Activated CD8-positive, alpha-beta memory T cell treated with anti-CD3 and anti-CD28 coated beads for 1 hour (primary cell): ENCODE measurements at places on chromosomes 6 and 20.

GRCh38 chr6:41674231-41675000 is 36.1 kb downstream of the MDFI start:
- DNase-seq, result no peak

DNA sequence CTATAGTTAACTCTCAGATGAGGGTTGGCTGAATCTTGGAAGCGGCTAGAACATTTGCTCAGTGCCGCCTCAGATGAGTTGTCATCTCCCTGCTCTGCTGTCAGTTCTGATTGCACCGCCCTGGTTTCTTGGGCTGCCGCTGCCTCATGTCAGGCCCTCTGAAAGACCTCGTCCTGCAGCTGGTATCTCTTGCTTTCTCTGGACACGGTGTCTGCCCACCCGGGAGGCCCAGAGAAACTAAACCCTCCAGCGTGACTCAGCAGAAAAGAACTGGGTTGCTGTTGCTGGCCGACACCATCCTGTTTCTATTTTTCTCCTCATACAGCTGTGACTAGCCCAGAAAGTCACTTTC is 355.4 kb downstream of the CD83 start:
- DNase-seq, result no peak

DNA sequence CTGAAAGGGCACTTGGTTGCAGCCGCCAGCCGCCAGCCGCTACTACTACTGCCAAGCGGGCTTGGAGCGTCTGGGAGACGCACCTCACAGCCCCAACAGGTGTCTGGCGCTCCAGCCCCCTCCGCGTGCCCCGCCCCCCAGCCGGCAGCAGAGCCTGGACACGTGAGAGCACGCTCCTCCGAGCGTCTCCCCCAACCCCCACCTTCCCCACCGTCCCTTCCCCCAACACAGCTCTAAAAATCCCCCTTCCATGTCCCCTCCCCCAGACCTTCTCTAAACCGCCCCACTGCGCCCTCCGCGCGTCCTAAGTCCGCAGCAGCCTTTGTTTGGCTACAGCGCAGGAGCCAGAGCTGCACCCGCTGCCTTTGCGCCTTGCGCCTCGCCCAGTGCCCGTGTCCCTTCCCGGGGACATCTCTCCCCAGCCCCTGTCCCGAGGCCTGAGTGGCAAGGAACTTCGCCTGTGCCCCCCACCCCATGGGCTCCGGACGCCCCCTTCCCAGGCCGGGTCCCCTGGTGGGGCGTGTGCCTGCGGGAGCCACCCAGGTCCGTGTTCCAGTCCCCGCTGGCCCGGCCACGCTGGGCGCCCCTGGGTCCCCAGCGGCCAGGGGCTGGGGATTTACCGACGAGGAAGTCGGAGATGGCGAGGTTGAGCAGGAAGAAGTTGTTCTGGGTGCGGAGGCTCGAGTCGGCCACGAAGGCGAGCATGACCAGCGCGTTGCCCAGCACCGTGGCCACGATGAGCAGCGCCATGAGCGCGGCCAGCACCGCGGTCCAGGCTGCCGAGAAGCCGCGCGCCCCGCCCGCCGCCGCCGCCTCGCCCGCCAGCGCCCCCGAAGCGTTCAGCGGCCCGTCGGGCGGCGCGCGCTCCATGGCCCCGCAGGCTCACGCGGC is 732 bp downstream of the HRH3 start:
- DNase-seq, result no peak

DNA sequence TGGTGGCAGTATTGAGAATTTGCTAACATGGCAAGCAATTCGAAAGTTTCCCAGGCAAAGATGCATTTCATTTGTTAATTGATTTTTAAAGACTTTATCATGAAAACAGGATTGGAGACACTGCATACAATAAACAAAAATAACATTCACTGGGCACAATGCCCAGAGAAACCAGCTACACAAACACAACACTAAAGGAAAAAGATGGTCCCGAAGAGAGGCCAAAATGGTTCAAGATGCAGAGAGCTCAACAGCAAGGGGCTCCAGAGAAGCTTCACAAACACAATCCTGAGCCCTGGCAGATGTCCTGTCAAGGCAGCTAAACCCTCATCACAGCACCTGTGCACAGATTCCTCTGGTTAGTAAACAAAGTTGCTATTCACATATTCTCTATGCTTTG is 79.3 kb downstream of the INSM1 start:
- no peak for DNase-seq

DNA sequence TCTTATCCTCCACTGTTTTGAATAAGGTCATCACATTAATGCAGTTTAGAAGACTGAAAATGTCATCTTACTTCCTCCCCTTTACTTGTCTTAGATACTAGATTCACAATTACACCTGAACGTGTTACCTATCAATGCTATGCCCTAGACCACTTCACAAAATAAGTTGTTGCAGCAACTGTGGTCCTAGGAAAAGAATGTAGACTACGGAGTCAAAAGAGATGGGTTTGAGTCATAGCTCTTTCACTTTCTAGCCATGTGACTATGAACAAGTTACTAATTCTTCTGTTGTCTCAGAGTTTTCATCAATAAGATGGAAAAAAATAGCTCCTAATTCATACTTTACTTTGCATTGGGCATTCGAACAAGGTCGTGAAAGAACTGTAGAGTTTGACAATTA is 164.3 kb upstream of the PREP start:
- DNase-seq, result no peak

DNA sequence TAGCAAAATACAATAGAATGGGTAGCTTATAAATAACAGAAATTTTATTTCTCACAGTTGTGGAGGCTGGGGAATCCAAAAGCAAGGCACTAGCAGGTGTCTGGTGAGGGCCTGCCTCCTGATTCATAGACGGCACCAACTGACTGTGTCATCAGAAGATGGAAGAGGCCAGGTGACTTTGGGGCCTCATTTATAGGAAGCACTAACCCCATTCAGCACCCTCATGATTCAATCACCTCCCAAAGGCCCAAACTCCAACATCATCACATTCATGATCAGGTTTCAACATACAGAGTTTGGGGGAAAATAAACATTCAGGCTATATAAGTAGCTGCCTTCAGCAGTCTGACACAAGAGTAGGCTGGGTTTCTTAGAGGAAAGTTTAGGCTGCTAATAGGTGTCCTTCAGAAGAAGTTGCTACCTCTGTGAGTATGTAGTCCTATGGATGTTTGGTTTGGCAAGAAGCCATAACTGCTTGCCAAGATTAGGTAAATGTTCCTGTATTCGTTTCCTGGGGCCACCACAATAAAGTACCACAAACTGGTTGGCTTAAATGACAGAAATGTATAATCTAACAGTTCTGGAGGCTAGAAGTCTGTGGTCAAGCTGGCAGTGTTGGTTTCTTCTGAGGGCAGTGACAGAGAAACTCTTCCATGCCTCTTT is 48.8 kb downstream of the NT5E start:
- DNase-seq, result no peak

GRCh38 chr20:40265825-40266533 is 423.1 kb downstream of the MAFB start:
- DNase-seq, result no peak
